ENCODE measurements at places on chromosomes 13 and 19.
A peak's percentile ranks its signal among the peaks of the same experiment; 100 is the strongest.

DNA sequence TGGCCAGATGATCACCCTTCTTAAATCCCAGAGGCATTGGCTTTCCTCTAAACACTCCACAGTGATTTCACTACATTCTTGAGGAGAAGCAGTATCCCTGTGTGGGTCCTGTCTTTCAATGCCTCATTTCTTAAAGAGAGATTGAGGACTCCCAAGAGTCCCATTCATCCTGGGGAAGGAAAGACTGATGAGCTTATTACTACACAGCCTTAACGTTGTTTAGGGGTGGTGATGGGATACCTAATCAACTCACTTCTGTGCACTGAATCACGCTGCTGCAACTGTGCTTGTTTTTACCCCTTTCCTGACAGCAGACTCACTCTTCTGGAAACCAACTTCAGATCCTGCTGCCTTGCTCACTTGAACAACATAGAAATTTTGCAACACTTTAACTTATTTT, 203.1 kb downstream of the RGCC start:
- peak; percentile 87 for DNase-seq

DNA sequence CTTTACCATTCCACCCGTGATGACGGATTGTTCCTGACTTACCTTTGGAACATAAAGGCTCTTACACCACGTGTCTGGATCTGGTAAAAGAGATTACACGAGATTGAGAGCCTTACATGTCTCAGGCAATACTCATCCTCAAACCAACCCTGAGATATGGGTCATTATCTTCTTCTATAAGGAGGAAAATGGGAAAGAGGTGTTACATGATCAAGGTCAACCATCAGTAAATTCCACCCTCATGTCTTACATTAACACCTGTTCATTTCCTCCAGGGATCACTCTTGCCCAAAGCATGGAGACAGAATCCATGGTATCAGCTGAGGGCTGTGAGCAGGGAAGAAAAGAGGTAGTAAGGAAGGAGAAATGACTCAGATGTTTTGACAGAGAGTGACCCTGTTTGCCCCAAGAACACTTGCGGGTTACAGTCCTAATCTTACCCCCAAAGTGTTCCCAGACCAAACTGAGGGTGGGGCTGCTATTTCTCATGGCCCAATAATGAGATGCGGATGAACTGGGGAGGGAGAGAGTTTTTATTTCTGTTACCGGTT, 19.6 kb downstream of the LILRB4 start:
- no peak for DNase-seq

DNA sequence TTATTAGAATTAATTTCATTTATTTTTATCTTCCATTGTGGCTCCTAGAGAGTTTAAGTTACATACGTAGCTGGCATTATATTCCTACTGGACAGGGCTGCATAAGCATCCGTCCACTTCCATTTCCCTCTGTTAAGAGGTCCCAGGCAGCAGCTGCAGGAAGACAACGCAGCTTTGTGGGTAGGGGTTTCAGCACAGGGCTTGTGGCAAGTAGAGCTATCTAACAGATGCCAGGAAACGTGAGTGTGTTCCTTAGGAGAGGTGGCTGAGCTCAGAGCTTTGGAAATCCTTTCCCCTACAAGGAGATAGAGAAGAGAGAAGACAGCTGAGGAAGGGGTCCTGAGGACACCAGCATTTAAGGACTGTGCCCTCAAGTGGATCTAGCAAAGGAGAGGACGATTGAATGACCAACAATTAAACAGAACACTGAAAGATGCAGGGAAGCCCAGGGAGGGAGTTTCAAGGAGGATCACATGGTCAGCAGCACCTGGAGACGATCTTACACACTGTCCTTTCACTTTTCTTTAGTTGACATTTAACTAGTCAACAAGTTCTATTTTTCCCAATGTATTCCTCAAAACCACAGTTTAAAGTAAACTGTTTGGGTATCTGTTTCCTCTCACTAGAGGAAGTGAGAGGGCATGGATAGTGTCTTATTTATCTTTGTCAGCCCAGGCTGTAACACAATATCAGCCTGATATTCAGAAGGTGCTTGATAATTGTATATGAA, 2.3 kb upstream of the N4BP2L1 start:
- no peak for DNase-seq

GRCh38 chr13:30998136-30999088, 66.0 kb downstream of the TEX26 start:
- peak; percentile 69 for DNase-seq

DNA sequence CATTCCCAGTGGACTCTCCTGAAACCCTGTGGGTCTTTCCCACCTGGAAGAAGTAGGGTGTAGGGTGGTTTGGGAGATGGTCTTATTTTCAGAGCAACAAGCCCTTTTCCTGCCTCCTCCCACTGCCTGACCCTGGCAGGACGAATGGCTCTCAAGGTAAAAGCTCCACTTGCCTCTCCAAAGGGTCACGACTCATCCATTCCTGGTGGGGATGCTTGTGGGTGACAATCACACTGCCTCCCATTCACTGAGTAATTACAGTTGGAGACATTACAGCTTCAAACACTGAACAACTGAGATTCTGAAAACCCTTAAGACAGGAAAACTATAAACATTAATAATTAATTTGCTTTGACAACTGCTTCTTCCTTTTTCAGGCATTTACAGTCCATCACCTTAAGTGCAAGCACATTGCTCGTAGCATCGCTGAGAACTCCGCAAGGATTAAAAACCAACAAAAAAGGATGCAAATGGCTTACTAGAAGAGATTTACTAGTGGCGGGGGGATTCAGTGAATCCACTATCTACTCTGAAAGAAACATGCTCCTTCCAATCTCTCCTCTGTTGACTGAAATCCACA, 199.6 kb upstream of the IRS2 start:
- peak; percentile 33 for DNase-seq

DNA sequence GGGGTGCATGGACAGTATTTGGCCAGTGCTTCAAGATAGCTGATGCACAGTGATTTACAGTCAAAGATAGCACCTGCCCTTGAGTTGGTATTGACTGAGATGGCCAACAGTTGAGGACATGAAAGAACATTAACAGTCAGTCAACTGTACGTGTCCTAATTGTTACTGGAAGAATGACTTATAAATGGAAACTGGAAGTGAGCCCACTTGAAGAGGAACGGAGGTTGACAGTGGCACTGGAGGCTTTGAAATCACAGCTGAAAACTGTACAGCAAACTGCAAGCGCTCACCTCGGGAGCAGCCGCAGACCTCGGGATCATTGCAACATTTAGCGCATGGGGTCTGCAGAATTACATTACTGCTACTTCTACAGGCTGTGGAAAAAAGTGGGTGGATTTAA, 77.1 kb downstream of the GGACT start:
- no peak for DNase-seq

DNA sequence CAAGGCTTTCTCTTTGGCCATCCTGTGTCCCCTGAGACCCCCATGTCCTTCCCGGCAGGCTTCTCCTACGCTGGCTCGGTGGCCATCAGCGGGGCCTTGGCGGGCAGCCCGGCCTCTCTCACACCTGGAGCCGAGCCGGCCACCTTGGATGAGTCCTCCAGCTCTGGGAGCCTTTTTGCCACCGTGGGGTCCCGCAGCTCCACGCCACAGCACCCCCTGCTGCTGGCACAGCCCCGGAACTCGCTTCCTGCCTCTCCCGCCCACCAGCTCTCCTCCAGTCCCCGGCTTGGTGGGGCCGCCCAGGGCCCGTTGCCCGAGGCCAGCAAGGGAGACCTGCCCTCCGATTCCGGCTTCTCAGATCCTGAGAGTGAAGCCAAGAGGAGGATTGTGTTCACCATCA, 14.2 kb downstream of the PLEKHJ1 start:
- DNase-seq = no peak

GRCh38 chr19:49327878-49328544, 3.0 kb upstream of the SLC6A16 start:
- peak; percentile 21 for DNase-seq

- DNase-seq = no peak
These were observed 33.2 kb downstream of the CHST8 start for GRCh38 chr19:33654840-33655508.

GRCh38 chr13:33263976-33264619, 21.5 kb downstream of the STARD13 start:
- peak; percentile 39 for DNase-seq

DNA sequence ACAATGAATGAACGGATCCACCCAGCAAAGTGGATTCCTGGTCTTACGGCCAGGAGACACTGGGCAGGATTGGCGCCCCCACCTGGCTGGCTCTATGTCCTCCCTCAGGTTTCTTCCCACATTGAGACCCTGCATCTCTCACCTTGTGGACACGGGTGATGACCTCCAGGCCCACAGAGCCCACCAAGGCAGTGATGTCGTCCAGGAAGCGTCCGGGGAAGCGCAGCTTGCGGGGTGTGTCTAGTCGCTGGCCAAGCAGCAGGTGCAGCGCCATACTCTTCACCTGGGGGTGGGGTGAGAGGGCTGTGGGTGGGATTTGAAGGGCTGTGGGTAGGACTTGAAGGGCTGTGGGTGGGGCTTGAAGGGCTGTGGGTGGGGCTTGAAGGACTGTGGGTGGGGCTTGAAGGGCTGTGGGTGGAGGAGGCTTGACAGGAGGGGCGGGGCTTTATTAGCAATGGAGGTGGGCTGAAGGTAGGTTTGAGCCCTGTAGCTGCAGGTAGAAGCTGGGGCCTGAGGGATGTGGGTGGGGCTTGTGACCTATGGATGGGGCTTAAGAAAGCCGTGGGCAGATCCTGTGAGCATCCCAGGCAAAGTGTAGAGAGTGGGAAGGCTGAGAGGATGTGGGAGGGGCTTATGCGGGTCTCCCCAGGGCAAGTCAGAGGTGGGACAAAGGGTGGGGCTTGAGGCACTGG, 12.1 kb upstream of the ANGPTL8 start:
- no peak for DNase-seq

DNA sequence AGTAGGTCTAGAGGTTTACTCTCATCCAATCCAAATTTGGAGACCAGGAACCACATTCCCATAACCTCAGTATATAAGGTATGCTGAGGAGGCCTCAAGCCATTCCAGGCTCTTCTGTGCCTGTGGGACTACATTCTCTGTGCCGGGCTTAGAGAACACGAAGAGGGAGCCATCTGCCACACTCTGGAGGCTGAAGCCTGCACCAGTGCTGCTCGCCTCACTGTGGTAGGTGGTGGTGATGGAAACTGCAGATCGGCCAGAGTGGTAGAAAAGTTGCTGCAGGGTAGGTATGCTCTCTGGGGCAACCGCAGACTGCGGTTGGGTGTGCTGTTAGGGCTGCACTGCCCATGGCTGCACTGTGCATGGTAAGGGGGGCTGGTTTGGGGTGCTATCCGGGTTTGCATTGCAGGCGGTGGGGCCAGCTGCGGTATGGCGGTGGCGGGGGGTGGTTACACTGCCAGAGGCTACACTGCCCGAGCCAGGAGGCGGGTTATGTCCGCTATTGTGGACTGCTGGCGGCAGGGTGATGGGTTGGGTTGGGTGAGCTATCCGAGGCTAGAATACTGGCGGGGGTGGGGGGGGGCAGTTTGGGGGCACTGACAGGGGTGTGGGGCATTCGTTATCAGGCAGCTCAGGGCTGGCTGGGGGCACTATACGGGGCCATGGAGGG, 145.0 kb downstream of the TNFRSF19 start:
- DNase-seq = no peak

DNA sequence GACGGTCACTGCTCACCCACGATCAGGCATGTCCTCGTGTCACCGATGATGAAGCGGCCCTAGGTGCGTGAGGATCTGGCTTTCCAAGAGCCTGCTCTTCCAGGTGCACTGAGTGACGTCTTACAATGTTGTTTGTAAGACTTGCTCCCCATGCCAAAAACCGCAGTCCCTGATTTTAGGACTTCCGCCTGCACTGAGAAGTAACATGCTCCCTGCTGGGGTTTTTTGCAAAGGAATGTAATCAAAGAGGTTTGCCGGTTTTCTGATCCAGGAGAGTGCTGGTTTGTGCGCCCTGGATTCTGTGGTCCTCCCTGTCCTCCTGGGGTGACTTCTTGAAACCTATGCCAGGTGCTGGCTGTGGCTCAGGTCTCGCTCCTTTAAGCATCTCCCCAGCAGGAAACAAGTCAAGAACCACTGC, 38.8 kb downstream of the MYO9B start:
- peak; percentile 45 for DNase-seq

DNA sequence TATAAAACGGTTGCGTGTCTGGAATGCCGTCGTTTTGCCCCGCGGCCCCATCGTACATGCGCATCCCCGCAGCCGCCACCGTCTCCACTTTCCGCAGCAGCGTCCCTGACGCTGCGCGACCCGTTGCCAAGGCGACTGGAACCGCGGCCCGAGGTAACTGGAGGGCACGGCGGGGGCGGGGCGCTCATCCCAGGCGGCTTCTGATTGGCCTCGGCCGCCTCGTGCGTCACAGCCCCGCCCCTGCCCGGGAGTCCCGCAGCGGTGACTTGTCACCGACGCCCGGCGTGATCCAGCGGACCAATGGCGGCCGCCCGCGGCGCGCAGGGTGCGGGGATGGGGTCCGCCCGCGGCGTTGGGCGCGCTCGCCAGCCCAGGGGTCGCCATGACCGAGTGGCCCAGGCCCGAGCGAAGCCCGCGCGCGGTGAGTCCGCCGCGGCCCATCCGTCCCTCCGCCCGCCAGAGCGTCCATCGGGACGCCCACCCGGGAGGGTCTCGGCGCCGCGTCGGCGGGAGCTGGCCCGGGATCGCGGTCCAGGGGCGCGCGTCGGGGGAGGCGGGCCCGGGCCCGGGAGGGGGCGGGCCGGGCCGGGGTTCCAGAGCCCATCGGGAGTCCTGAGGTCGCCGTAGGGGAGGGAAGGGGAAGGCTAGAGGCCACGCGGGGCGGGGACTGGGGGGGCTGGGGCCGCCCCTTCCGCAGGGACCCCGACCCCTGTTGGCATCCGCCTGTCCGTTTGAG, at the start of gene ZSCAN1:
ZSCAN1 (plus strand) TSS at position 285 of the 736 bp plus-strand sequence. CDS start 3,812 bp downstream, outside the sequence.
- peak; percentile 76 for DNase-seq

DNA sequence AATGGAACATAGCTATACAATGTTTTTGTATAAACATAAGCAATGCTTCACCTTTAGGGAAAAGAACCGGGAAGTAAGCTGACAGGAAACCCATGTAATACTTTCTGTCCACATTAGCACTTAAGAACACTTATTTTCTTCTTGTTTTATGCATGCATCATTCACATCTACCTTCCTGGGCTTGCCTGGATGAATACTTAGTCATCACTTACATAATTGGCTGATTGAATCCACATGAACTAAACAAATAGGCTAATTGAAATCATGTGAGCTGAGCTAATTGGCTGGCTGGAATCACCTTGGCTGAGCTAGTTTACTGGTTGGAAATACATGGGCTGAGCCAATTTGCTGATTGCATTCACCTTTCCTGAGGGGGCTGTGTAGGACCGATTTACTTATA, 78.8 kb downstream of the ZNF726 start:
- no peak for DNase-seq

GRCh38 chr19:3053780-3054179, 8.5 kb downstream of the TLE5 start:
- no peak for DNase-seq

All from fibroblast of upper back skin (primary cell).